Smooth muscle cell of bladder (primary cell): ENCODE measurements at places on chromosomes 12 and 14. TPM values are rescaled to one million over a fixed set of nuclear protein-coding genes. Genes with fewer than 3 reads are reported as not detected.

PLCZ1 gene
- not detected in 2 replicates for total RNA-seq

C12orf50 gene
- under 0.01 TPM in 1 of 2 replicates, not detected in the other for total RNA-seq

HOXC13 gene
- not detected in 2 replicates for total RNA-seq

DCAF5 gene
- 11.0 and 15.5 TPM in 2 replicates for total RNA-seq

PIANP gene
- total RNA-seq: 0.09 TPM in 1 of 2 replicates, not detected in the other

IFI27 gene
- total RNA-seq: 14.3 and 16.4 TPM in 2 replicates

CLEC2A gene
- total RNA-seq: not detected in 2 replicates

C12orf54 gene
- total RNA-seq: not detected in 2 replicates

GPR137C gene
- total RNA-seq: 0.09 and 0.14 TPM in 2 replicates

BATF gene
- not detected in 2 replicates for total RNA-seq

FGD4 gene
- total RNA-seq: 6.0 and 8.8 TPM in 2 replicates

SLC17A8 gene
- not detected in 2 replicates for total RNA-seq

RAP1B gene
- total RNA-seq: 121 and 180 TPM in 2 replicates

KRT8 gene
- 6.7 and 13.4 TPM in 2 replicates for total RNA-seq

NUMB gene
- 19.2 and 24.5 TPM in 2 replicates for total RNA-seq

LARP4 gene
- 27.9 and 36.8 TPM in 2 replicates for total RNA-seq

OR4K14 gene
- total RNA-seq: not detected in 2 replicates

SIX1 gene
- 1.8 and 2.8 TPM in 2 replicates for total RNA-seq

APEX1 gene
- total RNA-seq: 58.3 and 88.6 TPM in 2 replicates

SOX5 gene
- 6.1 and 8.0 TPM in 2 replicates for total RNA-seq

METTL3 gene
- 41.5 and 45.8 TPM in 2 replicates for total RNA-seq

ABCC9 gene
- 10.7 and 26.7 TPM in 2 replicates for total RNA-seq

LUM gene
- 1,417 and 1,464 TPM in 2 replicates for total RNA-seq

TMEM119 gene
- total RNA-seq: 44.5 and 62.7 TPM in 2 replicates
